ENCODE measurements at places on chromosomes 3 and 15. TPM values are rescaled to one million over a fixed set of nuclear protein-coding genes. Genes with fewer than 3 reads are reported as not detected.

Gene ERICH6
- total RNA-seq, result not detected

Gene SLC12A1
- total RNA-seq, result 2.1 TPM

Gene CSTA
- total RNA-seq, result not detected

Gene IGDCC3
- total RNA-seq, result 5.4 TPM

Gene CLDN16
- total RNA-seq, result 0.16 TPM

Gene MYH15
- 58.3 TPM for total RNA-seq

Gene RSRC1
- 77.8 TPM for total RNA-seq

Gene LARP6
- total RNA-seq, result 8.9 TPM

Gene SCAANT1
- total RNA-seq, result not detected

Gene ARGFX
- not detected for total RNA-seq

Gene CNTN4
- total RNA-seq, result 98.5 TPM

Gene SOX14
- total RNA-seq, result not detected

Gene ACOX2
- 22.8 TPM for total RNA-seq

Gene RTP1
- not detected for total RNA-seq

Gene DUOX2
- total RNA-seq, result 0.11 TPM

Gene CHDH
- 9.1 TPM for total RNA-seq

Gene DLEC1
- 0.33 TPM for total RNA-seq

Gene ISG20
- 6.5 TPM for total RNA-seq

Gene NBEAL2
- 20.4 TPM for total RNA-seq

Gene INSYN1
- 19.9 TPM for total RNA-seq

Gene RETNLB
- total RNA-seq, result not detected

Gene SRGAP3
- 90.3 TPM for total RNA-seq

Gene EXOSC7
- 37.7 TPM for total RNA-seq

Gene ANKRD63
- total RNA-seq, result not detected

Gene POLQ
- total RNA-seq, result 5.6 TPM

Gene ADAMTS17
- 24.5 TPM for total RNA-seq

Gene RYR3
- 14.1 TPM for total RNA-seq

Gene DUOX1
- 2.0 TPM for total RNA-seq

Gene CLDN18
- not detected for total RNA-seq

Gene ALG1L2
- total RNA-seq, result 1.0 TPM

Gene C2CD4A
- not detected for total RNA-seq

Gene PLCL2
- total RNA-seq, result 71.1 TPM

Gene SYNPR
- total RNA-seq, result 21.0 TPM

Gene SCAPER
- total RNA-seq, result 98.8 TPM

Gene IL5RA
- 0.44 TPM for total RNA-seq

Gene SCG5
- 42.4 TPM for total RNA-seq

Gene LRRN1
- total RNA-seq, result 61.6 TPM

Gene SLCO2A1
- 1.3 TPM for total RNA-seq

Gene MNS1
- 7.8 TPM for total RNA-seq

Gene ZCWPW2
- 2.6 TPM for total RNA-seq

Data from camera-type eye (tissue), 1 donor.